ENCODE measurements at places on chromosomes 7 and 10.

DNA sequence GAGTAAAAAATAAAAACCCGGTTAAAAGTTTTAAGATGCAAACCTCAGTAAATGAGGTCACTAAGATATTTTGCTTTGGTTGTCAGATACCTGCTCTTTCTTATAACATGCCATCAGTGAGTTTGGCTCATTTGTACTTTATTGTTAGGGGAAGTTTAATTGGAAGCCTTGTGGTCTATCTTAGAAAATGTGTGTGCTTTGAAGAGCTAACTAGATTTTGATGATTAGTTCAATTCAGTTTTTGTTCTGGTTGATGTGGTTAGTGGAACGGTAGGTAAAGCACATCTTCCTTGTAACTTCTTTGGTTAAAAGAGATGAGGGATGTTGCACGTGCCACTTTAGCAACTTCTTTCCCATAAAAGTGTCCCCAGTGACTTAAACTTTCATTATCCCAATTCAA lies 353.4 kb upstream of the GALNT17 start:
- no peak for DNase-seq

- no peak for DNase-seq
Measured at GRCh38 chr7:6917258-6917657, 91.2 kb upstream of the CCZ1B start.

- DNase-seq: peak; percentile 30
Measured at GRCh38 chr10:91251430-91252056, 31.1 kb downstream of the PCGF5 start.

- no peak for DNase-seq
Measured at GRCh38 chr7:133110312-133110711, 28.4 kb upstream of the CHCHD3 start.
